Stimulated activated CD4-positive, alpha-beta T cell treated with anti-CD3 and anti-CD28 coated beads, Interleukin-15, amount 100 ng/mL, for 1 hour (primary cell): ENCODE measurements at places on chromosomes 7 and 10.

DNA sequence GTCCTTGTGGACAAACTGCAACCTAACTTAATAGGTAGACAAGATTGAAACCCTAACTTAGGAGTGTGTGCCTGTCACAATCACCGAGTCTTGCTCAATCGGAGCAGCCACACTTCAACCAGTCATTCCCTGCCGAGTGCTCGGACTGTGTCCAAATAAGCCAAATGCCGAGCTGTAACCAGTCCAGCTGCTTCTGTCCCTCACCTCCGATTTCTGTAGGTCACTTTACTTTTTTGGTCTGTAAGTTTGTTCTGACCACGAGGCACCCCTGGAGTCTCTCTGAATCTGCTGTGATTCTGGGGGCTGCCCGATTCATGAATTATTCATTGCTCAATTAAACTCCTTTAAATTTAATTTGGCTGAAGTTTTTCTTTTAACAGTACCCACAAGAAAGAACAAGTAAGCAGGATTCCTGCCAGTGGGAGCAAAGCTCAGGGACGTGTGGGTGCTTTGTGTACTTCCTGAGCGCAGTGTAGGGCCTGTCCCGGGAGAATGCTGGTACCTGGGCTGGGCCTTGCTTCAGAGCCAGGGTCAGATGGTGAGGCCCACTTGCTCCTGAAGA is 140.1 kb downstream of the ACTR3B start:
- no peak for DNase-seq

DNA sequence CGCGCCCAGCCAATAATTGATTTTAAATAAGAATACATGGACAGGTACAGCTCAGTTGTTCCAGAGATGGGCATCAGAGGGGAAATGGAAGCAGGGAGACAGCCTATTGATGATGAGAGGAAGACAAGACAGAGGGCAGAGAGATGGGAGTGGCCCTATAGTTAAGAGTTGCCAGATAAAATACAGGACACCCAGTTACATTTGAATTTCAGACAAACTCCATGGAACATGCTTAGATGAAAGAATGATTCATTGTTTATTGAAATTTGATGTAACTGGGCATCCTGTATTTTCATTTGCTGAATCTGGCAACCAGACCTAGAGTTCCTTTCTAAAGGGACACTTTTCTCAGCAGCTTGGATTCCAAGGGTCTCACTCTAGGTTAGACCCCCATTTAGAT is 341.1 kb downstream of the FRMD4A start:
- no peak for DNase-seq

- no peak for DNase-seq
These were observed 691.8 kb downstream of the SUGCT start for GRCh38 chr7:40826411-40827221.

- DNase-seq: no peak
These were observed 271.2 kb upstream of the IMMP2L start for GRCh38 chr7:111833466-111833865.

DNA sequence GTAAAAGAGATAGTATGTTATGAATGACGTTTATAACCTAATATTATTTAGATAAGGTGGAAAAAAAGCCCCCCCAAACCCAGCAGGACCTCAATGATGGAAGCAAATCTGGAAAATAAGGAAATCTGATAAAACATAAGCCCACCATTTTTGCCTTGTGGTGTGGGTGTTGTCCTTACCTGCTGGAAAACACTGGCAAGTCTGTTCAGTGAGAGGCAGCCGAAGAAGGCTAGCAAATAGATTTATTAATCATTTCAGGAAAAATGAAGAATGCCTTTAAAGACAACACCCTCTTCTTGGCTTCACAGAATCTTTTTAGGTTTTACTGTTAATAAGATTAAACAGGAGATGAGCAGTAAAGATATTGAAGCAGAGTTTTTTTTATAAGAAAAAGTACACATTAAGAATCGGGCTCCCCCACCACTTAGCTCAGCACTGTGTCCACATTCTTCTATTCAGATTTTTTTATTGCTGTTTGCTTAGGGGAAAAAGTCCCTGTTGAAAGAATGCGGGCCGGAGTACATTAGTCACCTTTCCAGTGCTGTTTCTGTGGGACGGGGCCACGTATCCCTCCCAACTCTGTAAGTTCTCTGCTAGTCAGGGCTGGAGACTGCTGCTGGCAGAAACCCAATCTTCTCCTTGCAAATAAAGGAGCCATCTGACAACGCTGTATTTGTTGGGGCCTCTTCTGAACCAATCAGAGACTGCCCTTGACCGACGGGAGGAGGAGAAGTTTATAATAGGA is 104.1 kb downstream of the EVX1 start:
- no peak for DNase-seq

DNA sequence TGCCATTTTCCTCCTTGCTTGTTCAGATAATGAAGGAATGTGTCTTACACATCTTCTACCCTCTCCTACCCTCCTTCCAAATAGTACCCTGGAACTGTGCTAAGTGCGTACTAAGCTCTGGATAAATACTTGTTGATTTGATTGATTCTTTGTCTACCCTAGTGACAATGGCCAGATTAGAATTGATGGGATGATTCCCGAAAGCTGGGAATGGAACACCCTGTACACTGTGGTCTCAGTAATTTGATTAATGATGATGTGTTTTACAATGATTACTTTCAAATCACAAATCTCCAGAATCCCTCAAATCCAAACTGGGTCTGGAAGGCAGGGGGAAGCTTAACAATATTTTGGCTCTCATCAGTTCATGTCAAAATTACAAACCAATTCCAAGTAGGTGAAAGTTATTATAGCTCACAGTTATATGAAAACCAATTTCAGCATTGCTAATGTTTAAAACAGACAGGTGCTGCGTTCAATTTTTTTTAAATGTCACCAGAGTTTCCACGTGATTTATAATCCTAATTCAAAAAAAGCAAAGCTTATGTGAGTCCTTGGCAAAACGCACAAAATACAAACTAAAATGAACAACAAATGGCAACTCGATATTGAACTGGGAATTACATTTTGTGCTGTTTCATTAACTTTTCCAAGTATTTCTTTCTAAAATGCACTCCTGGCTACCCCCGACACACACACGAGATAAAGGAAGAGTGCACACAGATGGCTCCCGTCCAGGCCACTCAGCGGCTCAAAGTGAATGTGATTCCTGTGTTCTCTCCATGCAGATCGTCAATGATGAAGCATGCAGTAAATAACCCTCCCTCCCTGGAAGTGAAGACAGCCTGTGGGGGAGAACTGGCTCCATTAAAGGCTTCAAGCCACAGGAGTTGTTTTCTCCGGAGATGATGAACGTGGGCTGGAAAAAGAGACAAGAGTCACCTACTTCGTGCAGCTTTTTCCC is 21.7 kb upstream of the ADRB1 start:
- DNase-seq: no peak

DNA sequence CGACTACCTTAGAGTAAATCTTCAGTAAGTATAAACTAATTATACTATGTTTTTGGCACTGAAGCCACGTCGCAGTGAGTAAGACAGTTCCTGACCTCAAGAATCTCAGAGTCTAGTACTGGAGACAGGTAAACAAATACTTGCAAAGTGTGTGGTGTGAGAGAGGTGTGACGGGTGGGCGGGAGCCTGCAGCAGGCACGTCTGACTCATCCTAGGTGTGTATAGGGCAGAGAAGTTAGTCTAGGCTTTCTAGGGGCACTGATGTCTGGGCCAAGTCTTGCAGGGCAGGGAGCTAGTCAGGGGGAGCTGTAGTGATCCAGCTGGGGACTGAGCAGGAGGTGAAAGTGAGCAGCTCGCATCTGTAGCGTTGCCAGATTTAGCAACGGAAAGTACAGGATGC is 35.9 kb upstream of the SFTPD start:
- DNase-seq: no peak

DNA sequence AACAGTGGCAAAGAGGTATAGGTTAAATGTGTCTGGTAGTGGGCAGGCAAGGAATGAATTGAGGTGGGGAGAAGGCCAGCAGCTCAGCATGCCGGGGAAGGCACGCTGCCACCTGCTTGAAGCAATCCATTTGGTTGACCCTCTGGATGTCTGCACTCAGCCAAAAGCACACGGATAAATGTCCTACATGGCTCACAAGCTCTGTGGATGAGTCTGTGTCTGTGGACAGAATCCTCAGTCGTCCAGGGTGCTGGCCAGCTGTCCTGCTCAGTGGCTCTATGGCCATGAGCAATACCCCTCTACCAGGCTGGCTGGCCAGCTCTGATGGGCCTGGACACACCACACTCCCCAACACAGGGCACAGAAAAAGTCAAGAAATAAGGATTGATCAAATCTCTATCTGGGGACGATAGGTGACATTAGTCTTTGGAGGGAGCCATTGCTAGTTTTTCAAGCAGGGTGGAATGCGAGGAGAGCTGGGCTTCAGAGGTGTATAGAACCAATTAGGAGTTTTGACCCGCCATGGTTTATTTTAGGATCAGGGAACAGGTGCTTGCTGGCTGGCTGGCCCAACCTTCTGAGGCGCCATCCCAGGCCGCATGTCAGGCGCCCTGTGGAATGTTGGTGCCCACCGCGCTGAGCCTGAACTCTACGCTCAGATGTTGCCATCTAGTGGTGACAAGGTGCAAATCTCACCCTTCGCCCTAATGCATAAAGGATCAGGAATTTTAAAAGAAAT is 493.4 kb downstream of the TNS3 start:
- DNase-seq: no peak

DNA sequence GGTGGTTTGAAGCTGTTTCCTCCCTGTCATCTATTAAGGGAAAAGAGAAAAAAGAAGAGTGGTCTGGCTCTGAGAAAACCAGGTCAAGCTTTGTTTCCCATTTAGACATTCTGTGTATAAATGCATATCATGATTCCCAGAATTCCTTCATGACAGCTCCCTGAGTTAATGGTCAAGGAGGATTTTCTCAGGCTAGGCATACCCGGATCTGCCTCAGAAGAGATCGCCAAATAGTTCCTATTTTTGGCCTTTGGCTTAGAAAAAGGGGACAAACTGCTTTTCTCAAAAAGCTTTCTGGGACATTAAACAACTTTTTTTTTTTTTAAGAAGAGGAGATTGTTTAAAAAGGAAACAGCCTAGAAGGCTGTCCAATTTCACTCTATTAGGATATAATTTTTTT is 53.5 kb upstream of the PIP4K2A start:
- no peak for DNase-seq

DNA sequence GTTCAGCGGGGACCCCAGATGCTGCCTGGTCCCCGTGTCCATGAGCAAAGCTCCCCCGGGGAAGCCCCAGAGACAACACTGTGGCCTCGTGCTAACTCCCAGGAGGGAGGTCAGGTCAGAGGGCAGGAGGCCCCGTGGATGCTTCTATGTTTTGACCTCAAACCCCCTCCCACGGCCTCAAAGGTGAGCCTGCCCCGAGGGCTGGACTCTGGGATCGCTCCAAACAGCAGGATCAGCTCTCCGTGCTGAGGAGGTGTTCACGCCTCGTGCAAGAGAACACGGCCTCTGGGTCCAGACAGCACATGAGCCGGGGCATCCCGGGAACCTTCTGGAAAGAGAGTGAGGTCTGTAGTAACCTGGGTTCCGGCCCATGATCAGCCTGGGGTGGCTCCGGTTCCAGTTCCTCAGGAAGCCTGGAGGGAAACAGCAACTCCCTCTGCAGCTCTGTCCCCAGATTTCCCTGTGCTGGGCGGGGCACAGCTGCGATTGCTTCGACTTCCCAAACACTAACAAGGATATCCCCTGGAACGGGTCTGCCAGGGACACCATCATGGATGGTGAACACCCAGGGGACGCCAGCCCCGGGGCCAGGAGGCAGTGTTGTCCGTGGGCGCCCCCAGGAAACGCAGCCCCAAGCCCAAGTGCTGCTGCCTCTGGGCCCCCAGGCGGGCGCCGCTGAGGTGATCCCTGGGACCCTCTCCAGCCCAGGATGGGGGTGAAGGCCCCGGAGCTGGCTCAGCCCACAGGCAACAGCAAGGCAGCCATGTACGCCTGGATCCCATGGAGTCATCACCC is 18.0 kb upstream of the INPP5A start:
- no peak for DNase-seq

DNA sequence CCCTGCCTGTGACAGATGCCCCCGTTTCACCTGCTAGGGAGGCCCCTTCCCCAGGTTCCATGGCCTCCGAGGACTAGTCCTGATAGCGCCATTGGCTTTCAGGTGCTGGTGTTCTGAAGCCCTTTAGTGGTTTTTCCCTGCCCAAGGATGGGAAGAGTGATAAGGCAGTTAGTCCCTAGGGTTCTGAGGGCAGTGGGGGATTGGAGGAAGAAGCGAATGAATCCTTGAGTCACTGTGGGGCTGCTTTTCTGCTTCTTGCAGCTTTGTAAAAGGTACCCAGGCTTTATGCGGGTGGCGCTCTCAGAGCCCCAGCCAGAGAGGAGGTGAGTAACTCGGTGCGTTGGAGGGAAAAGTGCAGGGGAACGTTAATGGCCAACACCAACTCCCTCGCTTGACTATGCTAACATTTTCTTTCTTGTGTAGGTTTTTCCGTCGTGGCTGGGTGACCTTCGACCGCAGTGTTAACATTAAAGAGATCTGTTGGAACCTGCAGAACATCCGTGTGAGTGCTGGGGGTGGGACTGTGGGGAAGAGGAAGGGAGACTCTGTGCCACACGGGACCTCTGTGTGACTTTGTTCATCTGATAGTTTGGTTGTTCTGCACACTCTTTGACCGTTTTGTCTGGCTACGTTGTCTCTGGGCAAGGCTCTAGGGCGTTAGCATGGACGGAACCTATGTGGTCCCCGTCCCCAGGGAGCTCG is 3.9 kb downstream of the UFSP1 start:
- no peak for DNase-seq

- no peak for DNase-seq
These were observed 381.0 kb upstream of the TPK1 start for GRCh38 chr7:145216866-145217265.

DNA sequence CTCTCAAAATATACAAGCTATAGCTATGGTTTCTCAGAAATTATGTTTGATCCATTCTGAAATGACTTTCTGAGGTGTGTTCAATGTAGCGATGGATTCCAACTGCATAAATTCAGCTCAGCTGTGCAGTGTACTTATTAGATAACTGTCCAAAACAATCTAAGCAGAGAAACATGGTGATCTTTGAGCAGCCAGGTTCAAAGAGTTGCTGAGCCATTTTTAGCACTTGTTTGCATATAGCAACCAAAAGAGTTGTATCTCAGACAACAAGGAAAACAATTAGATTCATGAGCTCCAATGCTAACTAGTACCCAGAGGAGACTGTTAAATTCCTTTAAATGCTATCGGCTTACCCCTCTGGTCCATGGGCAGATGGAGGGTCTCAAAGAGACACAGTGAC is 15.9 kb upstream of the KCNIP2 start:
- no peak for DNase-seq

DNA sequence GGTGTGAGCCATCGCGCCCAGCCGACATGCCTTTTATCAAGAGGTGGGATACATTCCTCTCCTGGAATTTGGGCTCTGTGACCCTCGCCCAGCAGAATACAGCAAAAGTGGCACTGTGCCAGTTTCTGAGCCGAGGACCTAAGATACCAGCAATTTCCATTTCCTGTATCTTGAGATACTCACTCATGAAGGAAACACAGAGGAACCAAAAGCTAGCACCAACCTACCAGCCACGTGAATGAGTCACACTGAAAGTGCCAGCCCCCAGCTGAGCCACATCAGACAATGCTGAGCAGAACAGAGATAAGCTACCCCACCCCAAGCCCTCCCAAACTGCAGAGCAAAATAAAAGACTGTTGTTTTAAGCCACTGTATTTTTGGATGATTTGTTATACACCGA is 56.3 kb downstream of the CACUL1 start:
- peak; percentile 48 for DNase-seq
